ENCODE measurements at places on chromosomes 4 and X. TPM values are rescaled to one million over a fixed set of nuclear protein-coding genes. Genes with fewer than 3 reads are reported as not detected.

DNA sequence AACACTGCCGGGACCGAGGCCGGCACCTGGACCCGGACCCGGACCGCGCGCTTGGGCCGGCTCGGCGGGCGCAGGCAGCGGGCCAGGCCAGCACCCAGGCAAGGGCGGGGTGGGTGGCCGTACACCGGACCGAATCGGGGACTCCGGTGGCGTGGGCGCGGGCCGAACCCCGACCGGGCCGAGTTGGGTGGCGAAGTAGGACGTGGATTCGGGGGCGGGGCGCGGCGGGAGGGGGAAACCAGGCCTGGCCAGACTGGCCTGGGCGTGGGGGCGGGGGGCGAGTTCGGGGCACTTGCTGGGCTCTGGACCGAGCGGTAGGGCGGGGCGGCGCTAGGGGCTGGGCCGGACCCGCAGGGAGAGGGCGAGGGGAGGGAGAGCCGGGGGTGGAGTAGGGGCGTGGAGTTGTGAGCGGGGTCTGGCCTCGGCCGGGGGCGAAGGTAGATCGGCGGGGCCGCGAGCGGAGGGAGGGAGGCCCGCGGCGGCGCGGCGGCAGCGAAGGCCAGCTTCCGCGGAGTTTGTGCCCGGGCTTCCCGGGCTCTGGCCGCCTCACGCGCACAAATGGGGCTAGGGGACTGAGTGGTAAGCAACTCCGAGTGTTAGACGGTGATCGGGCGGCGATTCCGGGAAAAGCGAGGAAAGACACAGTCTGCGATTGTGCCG is 1.8 kb upstream of the BCORL1 start:
- H3K27ac ChIP-seq, result no peak overlapping the region
- H3K36me3 ChIP-seq, result peaks cover 4% of the 10 kb centered on the region
- H3K4me1 ChIP-seq, result peaks cover 16% of the 10 kb centered on the region

- H3K27me3 ChIP-seq, result no peaks in the 10 kb centered on the region
- DNase-seq, result no peak
- H3K4me1 ChIP-seq, result no peaks in the 10 kb centered on the region
- no peak overlapping the region for H3K27ac ChIP-seq
- H3K36me3 ChIP-seq, result no peaks in the 10 kb centered on the region
These were observed 45.1 kb downstream of the SCML2 start for GRCh38 chrX:18309401-18309800.

The MAGEB10 gene
- total RNA-seq, result not detected

DNA sequence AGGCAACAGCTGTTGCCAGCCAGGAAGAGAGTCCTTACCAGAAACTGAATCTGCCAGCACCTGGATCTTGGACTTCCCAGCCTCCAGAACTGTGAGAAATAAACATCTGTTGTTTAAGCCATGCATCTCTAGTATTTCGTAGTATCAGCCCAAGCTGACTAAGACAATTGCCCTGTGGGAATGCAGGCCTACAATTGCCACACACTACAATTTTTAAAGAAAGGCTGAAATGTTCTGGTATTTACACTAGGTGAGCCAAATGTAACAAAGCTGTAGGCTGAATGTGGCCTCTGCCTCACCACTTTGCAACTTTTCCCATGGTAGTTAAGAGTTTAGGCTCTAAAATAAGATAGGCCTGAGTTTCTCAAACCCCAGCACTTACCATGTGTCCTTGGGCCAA is 59.1 kb downstream of the SPATA18 start:
- H3K4me3 ChIP-seq, result no peak overlapping the region
- H3K27ac ChIP-seq, result no peak overlapping the region
- H3K36me3 ChIP-seq, result no peaks in the 10 kb centered on the region
- no peak for DNase-seq
- no peaks in the 10 kb centered on the region for H3K4me1 ChIP-seq

The FNIP2 gene
- total RNA-seq, result 18.8 TPM

The DMRTC1 gene
- not detected for total RNA-seq

The NIPAL1 gene
- total RNA-seq, result 2.0 TPM

The DMD gene
- total RNA-seq, result 12.8 TPM

GRCh38 chrX:18875256-18875878 is 108.5 kb downstream of the PHKA2 start:
- no peak for DNase-seq
- H3K4me1 ChIP-seq, result no peaks in the 10 kb centered on the region
- H3K27me3 ChIP-seq, result no peaks in the 10 kb centered on the region
- H3K36me3 ChIP-seq, result no peaks in the 10 kb centered on the region
